Hematopoietic multipotent progenitor cell treated with erythropoietin and hydrocortisone succinate and interleukin-3 and kit ligand, for 15 days (in vitro differentiated cells): ENCODE measurements at places on chromosomes 1 and 21.

GRCh38 chr1:171802207-171802606, 20.7 kb downstream of the METTL13 start:
- no peak for DNase-seq

DNA sequence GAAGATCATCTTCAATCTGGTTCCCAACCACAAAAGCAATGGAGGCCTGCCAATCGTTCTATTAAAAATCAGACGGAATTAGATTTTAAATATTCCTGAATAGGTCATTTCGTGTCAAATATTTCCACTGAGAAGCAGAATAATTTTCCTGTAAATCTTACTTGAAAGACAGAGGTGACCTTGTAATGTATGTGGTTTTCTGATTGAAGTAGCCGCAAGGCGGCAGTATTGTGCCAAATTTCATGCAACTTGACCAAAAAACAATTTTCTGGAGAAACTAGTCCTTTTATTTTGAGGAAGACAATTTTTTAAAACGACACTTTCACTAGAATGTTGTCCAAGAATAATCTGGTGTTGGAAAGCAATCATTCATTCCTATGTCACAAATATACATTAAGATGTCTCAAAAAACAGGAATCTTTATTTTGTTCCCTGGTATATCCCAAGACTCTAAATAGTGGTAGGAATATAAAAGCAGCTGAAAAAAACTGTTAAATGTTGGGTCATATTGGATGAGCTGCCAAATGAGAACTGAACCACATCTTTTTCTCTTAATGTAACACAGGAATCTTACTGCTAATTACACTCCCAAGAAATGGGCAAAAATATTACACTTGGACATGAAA, 33.6 kb downstream of the SPAG17 start:
- peak; percentile 20 for DNase-seq

DNA sequence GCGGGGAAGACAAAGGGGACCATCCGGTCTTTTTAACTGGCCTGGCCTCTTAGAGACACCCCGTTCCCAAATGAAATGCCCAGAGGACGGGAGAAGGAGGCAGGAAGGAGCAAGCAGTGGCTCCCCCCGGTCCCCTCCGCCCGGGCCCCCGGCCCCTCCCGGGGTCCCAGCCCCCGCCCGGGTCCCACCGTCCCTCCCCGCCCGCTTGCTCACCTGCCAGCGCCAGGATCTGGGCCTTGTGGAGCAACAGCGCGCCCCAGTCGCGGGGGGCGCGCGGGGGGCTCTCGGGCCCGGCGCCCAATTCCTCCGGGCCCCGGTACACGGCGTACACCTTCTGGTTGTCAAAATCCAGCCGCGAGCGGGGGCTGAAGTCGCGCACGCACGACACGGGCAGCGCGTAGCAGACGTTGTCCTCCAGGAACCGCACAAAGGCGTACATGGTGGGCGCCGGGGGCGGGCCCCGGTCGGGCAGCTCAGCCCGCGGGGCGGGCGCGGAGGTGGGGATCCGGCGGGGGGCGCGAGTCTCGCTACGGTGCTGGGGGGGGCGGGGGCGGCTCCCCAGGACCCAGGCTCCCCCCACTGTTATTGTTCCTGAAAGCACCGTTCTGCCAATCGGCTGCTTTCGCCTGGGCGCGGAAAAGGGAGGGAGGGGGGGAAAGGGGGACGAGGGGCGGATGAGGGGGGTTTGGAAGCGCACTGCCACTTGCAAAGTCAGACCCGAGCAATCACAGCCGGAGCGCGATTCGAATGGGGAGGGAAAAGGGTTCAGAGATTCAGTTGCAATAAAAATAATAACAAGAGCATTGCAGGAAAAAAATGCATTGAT, at the start of gene BEND5:
Gene BEND5 (minus strand): TSS at position 499 of the 826 bp plus-strand sequence. CDS start 60 bp downstream, at position 439.
- DNase-seq: no peak

DNA sequence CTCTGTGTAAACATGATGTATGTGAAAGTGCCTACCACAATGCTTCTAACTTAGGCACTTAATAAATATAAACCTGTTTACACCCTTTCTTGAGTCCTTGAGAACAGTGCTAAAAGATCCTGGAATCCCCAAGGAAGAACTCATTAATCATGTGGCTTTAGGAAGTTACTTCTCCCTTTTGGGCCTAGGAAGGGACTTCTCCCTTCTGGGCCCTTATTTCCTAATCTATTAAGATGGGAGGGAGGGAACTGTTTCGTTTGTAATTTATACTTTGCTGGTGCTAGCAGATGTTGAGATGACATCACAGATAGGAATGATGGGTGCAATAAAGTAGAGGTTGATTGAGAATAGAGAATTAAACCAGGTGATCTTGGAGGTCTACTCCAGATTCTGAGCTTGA, 1.2 kb downstream of the BTF3L4 start:
- DNase-seq: no peak

DNA sequence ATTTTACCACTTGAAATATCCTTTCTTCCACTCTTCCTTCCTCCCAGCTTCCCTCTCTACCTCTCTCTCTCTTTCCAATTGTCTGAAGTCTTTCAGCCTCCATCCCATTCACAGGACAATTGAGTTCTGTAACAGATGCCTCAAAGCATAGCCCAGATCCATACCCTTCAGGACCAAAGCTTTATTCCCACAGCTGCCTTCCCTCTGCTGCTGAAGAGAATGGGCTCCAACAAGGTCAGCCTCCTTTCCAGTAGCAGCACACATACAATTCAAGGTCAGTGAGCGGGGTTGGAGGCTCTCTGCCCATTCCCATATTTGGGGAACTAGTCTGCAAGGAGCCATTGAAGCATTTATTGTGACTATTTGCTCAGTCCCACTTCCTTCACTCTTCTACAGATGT, 179.9 kb downstream of the DPYD start:
- DNase-seq: no peak

DNA sequence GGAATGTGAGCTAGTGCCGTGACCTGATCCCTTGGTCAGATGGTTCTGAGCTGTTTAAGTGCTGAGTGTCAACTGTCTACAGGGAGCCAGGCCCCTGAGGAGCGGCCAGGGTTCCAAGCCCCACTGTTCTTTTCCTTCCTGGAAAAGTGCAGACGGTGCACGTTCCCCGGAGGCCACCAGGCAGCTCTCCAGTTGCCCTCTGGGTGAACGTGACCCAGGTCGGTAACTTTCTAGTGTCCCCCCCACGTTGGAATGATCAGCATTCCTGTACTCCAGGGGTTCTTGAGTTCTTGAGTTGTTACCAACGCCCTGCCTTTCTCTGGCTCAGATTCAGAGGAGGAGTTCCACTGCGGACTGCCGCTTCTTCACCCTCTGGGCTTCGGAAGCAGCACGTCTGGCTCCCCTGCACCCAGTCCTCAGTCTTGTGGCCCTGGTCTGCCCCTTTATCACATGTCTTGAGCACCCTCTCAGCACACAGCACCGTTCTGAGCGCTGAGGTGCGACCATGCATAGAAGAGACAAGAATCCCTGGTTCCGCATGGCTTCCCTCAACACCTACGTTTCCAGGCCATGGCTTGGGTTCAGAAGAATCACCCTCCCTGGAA, 131.5 kb downstream of the DHRS3 start:
- no peak for DNase-seq

GRCh38 chr1:117180147-117180967, 30.4 kb downstream of the VTCN1 start:
- no peak for DNase-seq

- no peak for DNase-seq
Measured at GRCh38 chr1:76870037-76870436, 2.8 kb downstream of the ST6GALNAC5 start.
